ENCODE measurements at places on chromosomes 2 and 18.
A peak's percentile ranks its signal among the peaks of the same experiment; 100 is the strongest.

- DNase-seq: no peak
These were observed 126.0 kb downstream of the GLI2 start for GRCh38 chr2:120861576-120862191.

DNA sequence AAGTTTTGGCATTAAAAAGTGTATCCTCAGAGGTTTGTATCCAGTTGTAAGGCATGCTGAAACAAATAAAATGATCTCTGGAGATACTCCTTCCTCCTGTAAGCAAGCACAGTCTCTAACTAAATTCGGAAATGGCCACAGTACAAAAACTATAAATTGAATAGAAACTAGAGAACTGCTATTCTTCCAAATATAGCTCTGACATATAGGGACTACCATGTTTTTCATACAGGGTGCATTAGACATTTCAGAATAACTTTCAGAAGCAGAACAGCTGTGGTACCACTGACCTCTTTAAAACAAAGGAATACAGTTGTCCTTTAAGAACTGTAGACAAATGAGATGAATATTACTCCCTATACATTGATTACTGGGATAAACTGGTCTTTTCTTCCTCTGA lies 568.5 kb downstream of the ARHGAP15 start:
- no peak for DNase-seq

DNA sequence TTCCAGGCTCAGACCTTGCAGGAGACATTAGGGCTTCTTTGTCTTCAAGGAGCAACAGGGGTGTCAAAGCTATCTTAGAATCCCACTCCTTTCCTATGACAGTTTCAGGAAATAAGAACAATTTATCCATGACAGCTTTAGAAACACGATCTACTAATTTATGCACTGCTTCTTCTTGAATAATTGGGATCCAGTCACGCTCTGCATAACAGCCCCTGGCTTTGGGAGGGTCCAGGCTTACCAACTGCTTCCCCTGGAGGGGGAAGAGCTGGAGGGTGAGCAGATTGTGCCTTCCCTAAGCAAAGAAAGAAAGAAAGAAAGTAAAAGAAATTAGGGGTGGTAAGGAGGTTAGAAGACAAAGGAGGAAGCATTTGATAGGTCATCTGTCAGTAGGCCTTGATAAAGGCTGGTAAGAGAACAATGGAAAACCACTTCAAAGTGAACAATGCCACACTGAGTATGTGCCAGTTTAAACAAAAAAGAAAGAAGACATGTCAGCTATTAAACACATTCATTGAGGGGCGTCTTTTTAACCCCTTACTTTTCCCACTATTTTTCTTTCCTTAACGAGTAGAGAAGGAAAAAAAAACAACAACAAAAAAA lies 327.6 kb downstream of the DCC start:
- no peak for DNase-seq

DNA sequence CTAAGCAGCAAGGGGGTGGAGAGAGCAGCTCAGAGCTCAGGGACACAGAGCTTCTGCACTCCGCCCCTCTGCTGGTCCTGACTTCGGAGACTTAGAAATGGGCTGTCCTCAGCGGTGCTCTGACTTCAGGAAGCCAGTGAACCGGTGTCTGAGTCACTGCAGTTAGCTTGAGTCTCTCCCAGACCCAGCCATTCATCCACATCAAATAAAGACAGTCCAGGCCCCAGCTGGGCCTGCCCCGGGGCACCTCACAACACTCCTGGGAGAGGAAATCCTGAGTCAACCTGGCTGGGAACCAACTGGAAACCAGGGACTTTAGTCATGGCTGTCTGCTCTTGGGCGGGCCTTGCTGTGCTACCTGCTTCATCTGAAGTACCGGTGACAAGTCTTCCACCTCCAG lies 5.4 kb upstream of the ITGB6 start:
- no peak for DNase-seq

GRCh38 chr2:51813247-51813646 lies 781.3 kb upstream of the NRXN1 start:
- DNase-seq: no peak

DNA sequence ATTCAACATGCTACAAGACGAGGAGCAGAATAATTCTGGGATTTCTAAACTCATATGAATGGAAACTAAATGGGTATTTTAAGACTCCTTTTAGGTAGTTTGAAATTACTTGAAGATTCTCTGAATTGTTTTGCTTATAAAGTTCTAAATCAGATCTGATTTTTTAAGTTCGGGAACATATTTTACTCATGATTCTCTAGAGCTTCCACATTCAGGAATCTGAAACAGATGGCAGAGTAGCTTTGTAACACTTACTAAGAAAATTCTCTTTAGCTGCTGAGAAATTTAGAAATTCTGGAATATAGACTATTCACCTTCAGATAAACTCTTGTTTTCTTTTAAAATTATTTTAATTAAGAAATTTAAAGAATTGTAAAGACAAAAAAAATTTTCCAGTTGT lies 13.7 kb downstream of the RBBP8 start:
- no peak for DNase-seq

DNA sequence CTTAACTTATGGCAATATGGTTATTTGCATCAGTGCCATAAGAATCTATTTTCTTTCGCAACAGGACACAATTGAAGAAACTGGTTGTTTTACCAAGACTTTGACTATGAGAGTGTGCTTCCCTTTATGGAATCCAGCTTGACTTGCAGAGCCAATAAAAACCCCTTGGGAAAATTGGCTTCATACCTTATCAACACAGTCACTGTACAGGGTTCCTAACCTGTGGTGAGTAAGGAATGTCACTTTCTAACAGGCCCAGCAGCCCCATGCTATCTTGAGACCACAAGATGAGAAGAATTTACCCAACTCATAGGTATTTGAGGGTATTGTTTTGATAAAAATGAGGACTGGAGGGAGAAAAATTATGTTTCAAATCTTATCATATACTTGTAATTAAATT lies 418.5 kb upstream of the MAP2 start:
- no peak for DNase-seq

DNA sequence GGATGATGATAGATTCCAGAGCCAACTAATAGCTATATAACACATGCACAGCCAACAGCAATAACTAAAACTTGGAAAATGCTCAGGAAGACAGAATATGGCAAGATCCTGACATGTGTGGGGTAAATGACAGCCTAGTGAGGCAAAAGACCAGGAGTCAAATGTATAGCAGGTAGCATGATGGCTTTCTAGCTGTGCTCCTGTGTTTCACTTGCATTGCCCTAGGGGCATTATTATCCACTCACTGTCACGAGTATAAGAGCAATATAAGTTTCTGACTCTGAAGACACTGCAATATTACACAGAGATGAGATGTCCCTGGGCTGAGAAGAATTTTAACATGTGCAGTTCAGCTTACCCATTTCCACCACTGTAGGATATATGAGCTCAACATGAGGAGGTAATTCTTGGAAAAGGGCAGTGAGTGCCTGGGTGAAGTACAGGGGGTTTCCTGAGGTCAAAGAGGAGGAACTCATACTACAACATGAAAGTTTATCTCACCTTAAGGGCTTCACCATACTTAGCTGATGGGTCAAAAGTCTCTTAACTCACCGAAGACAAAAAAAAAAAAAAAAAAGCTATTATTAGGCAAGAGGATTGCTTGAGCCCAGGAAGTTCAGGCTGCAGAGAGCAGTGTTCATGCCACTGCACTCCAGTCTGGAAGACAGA lies 1385.6 kb upstream of the SLC39A10 start:
- no peak for DNase-seq

GRCh38 chr2:86138736-86139625 lies 32.9 kb downstream of the PTCD3 start:
- DNase-seq: no peak

- no peak for DNase-seq
These were observed 10.1 kb downstream of the RND3 start for GRCh38 chr2:150477347-150477746.

DNA sequence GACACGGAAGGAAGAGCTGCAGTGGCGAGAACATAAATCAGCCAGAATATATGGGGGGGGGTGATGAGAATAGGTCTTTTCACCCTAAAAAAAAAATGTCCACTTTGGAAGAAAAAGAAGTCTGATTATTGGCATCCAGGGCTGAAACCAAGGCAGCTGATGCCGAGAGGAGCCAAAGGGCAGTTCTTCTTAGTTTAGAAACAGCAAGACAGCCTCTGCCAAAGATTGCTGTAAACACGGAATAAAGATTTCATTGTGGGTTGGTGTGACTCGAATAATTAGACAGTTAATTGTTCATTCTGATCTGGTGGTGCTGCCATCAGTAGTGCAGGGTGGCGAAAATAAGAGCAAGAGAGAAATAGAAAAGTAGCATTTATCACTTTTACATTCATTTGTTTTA lies 3.5 kb downstream of the CDH20 start:
- no peak for DNase-seq

GRCh38 chr2:231191896-231192872 lies 6.2 kb upstream of the ARMC9 start:
- peak; percentile 73 for DNase-seq

Data from left renal pelvis (tissue), 4 donors.